ENCODE measurements at places on chromosomes 4 and X.

GRCh38 chr4:184000457-184001396 lies 95.6 kb downstream of the STOX2 start:
- DNase-seq: no peak

DNA sequence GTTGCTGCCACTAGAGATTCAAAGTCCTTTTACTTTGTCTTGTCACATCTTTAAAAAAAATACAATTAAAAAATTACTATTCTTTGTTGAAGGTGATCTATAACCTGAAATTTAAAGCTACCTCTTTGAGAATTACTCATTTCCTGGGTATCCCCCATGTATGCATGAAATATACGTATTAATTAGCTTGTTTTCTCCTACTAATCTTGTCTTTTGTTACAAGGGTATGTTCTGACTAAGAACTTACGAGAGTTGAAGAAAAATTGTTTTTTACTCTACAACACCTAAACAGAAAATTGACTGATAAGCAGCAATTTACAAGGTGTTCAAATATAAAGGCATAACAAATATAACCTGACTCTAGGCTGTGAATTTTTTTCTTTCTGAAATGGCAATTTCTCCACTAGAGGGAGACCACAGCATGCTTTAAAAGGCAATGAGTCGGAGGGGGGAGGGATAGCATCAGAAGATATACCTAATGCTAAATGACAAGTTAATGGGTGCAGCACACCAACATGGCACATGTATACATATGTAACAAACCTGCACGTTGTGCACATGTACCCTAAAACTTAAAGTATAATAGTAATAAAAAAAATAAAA lies 249.6 kb downstream of the OPHN1 start:
- DNase-seq: no peak

GRCh38 chr4:163090997-163091684 lies 75.5 kb downstream of the NAF1 start:
- DNase-seq: no peak

- no peak for DNase-seq
These were observed 214.8 kb downstream of the SLC4A4 start for GRCh38 chr4:71553605-71554004.

GRCh38 chr4:140374130-140374477 lies 658 bp downstream of the SCOC start:
- no peak for DNase-seq

- DNase-seq: no peak
These were observed 17.8 kb upstream of the CXCL3 start for GRCh38 chr4:74056114-74056857.

GRCh38 chr4:166143227-166143626 lies 270.2 kb downstream of the TLL1 start:
- DNase-seq: no peak
